ENCODE measurements at places on chromosomes 12 and 14.

GRCh38 chr14:102727336-102728095, 49.7 kb upstream of the TRAF3 start:
- DNase-seq: no peak

GRCh38 chr12:108241986-108242703, 97.0 kb downstream of the CMKLR1 start:
- no peak for DNase-seq

- peak; percentile 36 for DNase-seq
Observed at GRCh38 chr14:62053188-62053587, 291.0 kb downstream of the SNAPC1 start.

- no peak for DNase-seq
Observed at GRCh38 chr12:71592841-71593240, 70.8 kb downstream of the ZFC3H1 start.

- no peak for DNase-seq
Observed at GRCh38 chr12:8596561-8596960, 16.1 kb downstream of the AICDA start.

GRCh38 chr12:122870867-122871664, 24.9 kb downstream of the VPS37B start:
- DNase-seq: no peak

DNA sequence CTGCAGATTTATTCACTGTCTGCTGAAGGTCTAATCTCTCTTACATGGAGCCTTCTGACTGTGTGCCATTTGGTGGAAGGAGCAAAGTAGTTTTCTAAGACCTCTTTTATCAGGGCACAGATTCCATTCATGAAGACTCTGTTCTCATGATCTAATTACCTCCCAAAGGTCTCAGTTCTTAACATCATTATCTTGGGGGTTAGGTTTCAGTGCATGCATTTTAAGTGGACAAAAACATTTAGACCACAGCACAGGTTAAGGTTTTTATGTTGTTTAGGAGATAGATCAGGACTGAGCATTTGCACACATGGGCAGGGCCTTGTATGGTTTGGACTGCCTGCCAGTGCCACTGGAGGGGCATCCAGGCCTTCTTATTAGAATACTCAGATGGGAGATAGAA, 746.1 kb downstream of the C12orf50 start:
- no peak for DNase-seq

DNA sequence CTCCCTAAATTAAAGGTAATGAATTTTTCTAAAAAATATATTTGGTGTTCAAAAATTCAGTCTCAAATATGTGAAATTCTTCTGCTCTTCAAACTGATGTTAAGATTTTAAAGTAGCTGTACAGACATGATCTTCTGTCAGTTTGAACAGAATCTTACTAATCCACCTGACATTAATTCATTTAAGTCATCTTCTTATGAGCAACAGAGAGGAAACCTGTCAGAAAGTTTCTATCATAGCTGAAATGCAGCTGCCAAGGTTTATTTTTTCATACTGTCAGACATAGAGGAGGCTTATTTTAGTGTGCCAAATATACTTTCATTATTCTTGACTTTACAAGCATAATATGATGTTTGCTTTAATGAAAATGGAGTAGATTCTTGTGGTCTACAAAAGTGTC, 686.6 kb upstream of the MIS18BP1 start:
- no peak for DNase-seq

DNA sequence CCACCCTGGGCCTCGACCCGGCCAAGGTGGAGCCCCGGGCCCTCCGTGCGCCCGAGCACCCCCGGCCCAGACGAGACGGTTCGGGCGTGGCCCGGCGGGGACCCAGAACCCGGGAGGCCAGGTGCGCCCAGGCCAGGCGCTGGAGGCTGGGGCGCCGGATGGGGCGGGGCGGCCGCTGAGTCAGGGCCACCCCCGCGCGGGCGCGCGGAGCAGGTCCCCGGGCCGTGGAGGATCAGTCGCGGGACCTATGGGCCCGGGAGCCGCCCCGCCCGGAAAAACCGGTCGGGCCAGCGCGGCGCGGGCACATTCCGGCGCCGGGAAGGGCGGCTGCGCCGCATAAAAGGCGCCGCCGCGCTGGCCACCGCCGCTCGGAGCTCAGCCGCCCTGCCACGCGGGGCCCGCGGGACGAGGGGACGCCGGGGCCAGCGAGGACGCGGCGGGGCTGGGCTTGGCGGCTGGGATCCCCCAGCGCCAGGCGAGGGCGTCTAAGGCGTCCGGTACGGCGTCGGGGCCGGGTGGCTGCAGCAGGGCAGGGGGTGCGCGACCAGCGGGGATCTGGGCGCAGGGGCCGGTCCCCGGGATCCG, 21.5 kb upstream of the KIF26A start:
- no peak for DNase-seq

- DNase-seq: no peak
Observed at GRCh38 chr12:29574500-29574899, 77.0 kb upstream of the OVCH1 start.

DNA sequence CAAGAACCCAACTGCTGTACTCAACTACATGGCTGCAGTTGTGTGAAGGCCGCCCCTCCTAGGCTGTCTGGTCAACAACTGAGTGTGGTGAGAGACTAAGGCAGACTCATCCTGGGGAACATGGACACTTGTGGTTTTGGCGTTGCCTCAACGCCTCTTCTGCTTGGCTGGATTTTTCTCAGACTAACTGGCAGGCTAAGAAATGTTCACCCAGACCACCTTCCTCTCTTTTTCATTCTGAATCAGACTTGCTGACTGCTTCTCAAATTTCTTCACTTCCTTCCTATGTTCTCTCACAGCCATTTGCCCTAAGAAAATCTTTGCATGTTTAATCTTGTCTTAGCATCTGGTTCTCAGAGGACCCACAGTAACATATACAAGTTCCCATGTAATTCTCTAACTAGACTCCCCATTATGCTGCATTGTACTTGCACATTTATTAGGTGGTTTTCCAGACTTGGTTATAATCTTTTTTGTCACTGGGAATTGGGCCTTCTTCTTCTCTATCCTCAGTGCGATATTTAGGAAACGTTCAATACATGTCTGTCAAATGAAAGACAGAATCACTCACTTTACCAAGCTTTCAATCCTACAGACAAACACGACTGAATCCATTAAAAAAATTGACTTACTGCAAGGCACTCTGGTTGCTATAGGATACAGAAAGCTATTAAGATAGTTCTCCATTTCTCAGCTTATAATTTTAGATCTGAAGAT, 327.6 kb downstream of the CCER1 start:
- no peak for DNase-seq

GRCh38 chr14:24139272-24139934, 2.0 kb downstream of the EMC9 start:
- DNase-seq: no peak

GRCh38 chr12:100229876-100230275, 29.3 kb downstream of the ACTR6 start:
- no peak for DNase-seq

DNA sequence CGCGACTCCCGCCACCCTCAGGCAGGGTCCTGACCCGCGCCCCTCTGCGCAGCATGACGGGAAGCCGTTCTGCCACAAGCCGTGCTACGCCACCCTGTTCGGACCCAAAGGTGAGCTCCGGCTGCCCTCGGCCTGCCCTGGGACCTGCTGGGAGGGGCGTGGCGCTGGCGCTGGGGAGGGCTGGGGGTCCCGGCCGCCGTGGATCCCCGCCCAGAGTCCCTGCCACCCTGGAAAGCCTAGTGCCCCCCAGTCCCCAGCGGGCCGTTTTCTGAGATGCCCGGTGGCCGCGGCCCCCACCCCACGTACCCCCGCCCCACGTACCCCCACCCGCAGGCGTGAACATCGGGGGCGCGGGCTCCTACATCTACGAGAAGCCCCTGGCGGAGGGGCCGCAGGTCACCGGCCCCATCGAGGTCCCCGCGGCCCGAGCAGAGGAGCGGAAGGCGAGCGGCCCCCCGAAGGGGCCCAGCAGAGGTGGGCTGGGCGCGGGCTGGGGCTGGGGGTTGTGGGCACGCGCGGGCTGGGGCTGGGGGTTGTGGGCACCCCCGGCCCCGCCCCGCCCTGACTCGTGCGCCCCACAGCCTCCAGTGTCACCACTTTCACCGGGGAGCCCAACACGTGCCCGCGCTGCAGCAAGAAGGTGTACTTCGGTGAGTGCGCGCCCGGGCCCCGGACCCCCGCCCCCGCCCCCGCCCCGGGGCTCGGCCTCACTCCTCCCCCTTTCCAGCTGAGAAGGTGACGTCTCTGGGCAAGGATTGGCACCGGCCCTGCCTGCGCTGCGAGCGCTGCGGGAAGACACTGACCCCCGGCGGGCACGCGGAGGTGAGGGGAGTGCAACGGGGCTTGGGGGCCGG, 4.0 kb downstream of the CRIP2 start:
- DNase-seq: no peak

GRCh38 chr12:110760204-110760609, 17.5 kb upstream of the PPP1CC start:
- DNase-seq: no peak

DNA sequence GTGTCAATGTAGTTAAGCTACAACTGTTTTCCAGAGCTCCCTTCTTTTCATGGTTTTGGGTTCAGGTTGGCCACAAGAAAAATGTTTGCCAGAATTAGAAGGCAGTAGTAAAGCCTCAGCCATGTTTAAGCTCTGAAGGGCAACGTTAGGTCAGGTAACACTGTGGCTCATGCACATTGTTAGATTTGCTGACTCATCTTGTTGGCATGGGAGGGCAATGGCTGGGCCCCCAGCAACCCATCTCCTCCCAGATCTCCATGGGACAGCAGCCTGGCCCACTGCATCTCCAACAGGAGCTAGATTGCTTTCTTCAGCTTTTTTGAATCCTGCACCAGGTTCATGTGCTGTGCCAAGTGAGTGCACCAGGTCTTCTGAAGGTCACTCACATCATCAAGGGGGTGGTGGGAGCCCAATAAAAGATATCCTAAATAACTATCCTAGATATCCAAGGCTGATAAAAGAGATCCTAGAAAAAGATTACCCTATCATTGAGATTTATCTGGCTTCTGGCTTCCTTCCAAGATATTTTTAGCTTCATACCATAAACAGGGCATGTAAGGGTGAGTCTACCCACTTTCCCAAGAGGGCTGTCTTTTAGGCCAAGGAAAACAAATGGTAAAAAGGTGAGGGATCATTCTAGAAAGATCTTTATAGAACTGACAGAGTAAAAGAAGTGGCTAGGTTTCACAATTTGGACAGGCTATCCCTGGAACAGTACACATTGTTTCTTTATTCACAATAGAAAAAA, 28.9 kb downstream of the PTGER2 start:
- no peak for DNase-seq

DNA sequence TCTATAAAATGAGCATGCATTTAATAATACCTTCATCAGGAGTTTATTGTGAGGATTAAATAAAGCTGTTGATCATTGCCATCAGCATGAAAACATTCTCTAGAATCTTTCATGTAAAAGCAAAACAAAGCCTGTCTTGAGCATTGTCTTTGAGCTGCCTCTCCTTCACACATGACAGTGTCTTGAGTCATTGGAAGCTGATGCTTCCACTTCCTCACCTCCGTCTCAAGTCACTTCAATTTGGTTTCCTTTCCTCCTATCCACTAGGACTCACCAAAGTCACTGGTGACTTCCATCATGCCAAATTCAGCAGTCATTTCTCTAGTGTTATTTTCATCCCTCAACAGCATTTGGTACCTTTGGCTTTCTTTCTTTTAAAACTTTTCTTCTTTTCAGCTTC, 31.6 kb upstream of the MYBPC1 start:
- no peak for DNase-seq

- no peak for DNase-seq
Observed at GRCh38 chr14:76456891-76457586, 81.1 kb downstream of the ESRRB start.

DNA sequence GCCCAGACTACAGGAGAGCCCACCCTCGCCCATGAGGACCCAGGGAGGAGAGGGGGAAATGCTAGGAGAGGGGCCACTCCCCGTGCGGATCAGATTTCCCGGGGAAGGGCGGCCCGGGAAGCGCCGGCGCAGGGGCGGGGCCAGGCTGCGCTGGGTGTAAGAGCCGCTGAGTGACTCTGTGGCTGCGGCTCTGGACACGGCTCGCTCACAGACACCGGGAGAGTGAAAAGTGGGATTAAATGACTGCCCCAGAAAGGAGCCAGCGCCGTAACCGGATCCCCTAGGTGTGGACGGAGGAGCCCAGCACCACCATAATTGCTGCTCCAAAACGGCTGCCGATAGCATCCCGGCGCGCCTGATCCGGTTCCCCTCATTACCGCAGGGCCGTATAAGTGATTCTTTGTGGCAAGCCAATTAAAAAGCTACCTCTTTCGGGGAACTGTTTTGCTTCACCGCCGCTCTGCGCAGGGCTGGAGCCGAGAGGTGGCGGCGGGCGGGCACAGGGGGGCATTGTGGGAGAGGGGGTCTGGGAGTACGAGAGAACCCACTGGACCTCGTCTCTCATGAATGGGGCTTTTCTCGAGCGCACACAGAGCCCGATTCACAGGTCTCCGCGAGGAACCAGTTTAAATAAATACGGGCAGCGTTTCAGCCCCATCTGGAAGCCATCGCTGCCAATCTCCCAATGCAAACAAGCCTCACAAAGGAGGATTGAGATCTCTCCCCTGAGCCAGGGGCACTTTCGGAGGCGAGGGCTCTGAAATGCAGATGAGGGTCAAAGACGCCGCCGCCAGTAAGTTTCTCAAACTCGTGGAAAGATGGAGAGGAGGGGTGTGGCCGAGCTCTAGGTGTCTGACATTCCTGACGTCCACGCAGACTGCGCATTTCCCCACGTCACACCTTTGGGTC, 2.5 kb downstream of the COL2A1 start:
- peak; percentile 35 for DNase-seq

DNA sequence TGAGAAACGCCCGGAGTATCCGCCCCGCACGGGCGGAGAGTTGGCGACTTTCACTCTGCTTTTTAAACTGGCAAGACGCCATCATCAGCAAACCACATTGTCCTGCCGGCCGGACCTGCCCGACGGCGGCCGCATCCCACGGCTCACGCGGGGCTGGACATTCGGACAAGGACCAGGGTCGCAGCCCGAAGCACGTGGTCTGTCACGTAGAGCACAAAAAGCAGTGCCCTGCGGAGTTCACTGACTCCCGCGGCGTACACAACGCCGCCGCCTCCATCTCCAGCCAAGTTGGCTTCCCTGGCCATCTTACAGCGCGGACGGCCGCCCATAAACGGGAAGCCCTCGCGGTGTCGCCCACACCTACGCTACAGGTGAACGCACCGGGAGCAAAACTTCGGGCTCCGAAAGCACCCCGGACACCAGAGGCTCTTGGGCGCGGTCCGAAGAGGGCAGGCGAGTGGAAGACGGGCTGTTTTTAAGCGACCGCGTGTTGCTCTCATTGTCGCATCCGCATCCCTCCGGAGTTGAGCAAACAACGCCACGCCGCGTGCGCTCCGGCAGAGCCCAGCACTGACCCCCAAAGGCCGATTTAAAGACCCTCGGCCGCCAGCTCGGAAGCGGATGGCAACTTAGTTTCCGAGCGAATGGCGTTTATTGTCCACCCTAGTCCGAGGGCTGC, 966 bp downstream of the SINHCAF start:
- DNase-seq: peak; percentile 55
